Uterus (tissue), 4 donors: ENCODE measurements at places on chromosomes 12 and 14. TPM values are rescaled to one million over a fixed set of nuclear protein-coding genes. Genes with fewer than 3 reads are reported as not detected.
A peak's percentile ranks its signal among the peaks of the same experiment; 100 is the strongest.

DNA sequence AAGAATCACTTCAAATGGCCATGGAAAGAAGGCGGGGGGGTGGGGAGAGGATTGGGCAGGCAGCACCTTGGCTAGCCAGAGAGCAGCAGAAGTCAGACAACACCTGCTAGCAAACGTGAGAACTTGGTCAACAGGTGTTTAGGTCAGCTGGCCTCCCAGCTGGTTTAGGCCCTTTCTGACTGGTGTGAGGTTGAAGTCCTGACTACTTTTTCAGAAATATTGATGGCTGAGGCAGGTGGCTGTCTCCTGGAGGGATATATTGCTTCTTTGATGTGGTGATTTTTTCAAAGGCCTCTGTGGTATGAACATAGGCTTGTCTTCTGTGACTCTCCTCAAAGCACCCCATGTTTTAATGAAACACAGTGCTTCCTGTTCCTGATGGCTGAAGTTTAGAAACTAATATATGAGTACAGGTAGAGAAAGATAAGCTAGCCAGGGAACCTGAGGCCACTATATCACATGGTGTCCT lies 238.2 kb upstream of the SSTR1 start:
- DNase-seq: no peak

- DNase-seq: no peak
Observed at GRCh38 chr12:12724421-12725085, 7.4 kb downstream of the CDKN1B start.

- no peak for DNase-seq
Observed at GRCh38 chr12:26680727-26681455, 152.1 kb downstream of the ITPR2 start.

The HOXC11 gene
- 0.69 TPM for total RNA-seq

DNA sequence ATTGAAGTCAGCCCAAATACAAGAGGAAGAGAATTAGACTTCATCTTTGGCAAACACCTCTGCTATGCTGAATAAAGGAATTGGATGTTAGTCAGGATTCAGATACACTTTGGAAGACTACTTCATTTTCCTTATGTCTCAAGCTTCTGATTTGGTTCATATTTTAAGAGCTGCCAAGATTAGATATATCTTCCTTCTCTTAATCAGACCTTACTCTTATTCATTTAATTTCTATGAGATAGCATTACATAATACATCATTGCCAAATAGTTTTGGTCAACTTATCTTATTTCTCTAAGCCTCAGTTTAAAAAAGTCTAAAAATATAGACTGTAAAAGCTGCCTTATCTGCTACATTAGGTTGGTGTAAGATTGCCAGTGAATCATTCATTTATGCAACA lies 330.6 kb upstream of the NAV3 start:
- no peak for DNase-seq

The DIO2 gene
- total RNA-seq: not detected

DNA sequence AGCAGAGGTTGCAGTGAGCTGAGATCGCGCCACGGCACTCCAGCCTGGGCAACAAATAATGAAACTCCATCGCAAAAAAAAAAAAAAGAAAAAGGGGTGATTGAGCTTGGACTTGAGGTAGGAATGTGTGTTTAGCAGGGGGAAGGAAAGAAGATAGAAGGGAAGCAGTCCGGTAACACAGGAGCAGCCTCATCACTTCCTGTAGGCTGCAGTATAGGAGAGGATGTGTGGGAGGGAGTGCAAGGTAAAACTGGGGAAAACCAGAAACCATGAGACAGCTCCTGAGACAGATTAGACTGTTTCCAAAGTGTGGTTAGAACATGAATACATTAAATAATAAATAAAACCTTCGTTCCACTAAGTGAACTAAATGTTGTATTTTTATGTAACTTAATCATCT lies 49.2 kb downstream of the FGD4 start:
- no peak for DNase-seq

DNA sequence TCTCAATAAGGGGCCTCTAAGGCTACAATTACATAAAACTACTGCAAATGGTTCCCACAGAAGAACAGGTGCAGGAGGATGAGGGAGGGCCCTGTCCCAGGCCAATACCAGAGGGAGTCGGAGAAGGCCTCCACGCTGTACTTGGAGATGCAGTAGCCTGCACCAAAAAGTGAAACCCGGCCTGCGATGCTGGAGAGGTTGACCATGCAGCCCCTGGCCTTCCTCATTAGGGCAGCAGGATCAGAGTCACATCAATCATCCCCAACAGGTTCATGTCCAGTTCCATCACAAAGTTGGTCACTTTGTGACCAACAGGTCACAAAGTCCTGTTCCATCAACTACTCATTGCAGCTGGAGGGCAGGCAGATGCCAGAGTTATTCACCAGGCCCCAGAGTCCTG lies 23.0 kb downstream of the ZBTB39 start:
- no peak for DNase-seq

The PLEK2 gene
- not detected for total RNA-seq

GRCh38 chr12:124604264-124604680 lies 36.9 kb upstream of the NCOR2 start:
- DNase-seq: no peak

The DNM1L gene
- 72.3 TPM for total RNA-seq

- DNase-seq: no peak
Observed at GRCh38 chr12:103780992-103781391, 60.0 kb downstream of the NT5DC3 start.

DNA sequence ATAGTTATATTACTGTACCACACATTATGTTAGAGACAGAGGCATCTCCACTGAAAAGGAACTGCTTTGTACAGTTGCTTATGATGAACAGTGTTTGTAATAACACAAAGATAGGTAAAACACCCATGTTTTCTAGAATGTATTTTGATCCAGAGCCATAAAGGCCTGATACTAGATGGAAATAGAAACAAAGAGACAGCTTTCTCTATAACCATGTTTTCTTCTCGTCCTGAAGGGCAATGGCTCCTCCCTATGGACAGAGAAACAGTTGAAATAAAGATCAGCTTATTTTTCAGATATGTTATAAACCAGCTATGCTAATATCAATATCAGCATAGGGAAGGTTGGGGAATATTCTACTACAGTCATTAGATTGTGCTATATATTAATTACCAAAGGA lies 109.2 kb downstream of the ATXN7L3B start:
- DNase-seq: no peak

DNA sequence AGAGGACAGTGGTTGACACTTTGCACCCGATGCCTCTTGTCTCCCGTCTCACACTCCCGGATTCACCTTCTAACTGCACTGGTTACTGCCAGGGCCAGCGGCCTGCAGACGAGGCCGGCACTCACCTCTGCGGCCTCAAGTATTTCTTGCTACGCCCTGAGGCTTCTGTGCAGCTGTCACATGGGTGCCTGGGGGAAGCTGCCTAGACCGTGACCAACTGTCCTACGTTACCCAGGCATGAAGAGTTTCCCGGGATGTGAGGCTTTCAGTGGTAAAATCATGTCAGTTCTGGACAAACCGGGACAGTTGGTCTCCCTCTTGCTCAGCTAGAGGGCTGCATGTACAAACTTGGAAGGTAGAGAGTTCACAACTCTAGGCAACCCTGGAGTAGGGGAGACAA lies 274.5 kb downstream of the GLT1D1 start:
- no peak for DNase-seq

GRCh38 chr12:48934312-48934706 lies 9.0 kb upstream of the FKBP11 start:
- no peak for DNase-seq

DNA sequence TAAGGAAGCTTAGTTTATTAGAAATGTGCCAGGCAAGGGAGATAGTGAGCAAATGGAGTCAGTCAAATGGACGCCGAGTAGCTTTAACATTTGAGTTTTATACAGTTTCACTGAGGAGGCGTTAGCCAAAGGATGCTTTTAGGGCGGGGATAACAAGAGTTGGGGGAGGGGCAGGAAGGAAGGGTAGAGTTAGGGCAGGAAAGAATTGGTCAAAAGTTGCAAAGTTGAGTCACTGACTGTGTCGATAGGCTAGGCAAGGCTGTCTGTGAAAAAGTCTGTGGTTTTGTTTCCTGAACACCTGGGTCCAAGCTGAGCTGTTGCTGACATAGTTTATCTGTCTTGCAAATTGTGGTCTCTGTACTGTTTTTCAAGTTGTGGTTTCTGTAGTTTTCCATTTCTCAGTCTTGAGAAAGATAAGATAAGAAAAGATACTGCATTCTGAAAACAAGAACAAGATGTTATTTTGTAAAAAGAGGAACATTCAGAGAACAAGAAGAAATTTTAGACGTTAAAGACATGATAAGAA lies 62.6 kb upstream of the RESF1 start:
- DNase-seq: peak; percentile 32

The CLEC12A gene
- not detected for total RNA-seq

The MYO1H gene
- total RNA-seq: not detected

DNA sequence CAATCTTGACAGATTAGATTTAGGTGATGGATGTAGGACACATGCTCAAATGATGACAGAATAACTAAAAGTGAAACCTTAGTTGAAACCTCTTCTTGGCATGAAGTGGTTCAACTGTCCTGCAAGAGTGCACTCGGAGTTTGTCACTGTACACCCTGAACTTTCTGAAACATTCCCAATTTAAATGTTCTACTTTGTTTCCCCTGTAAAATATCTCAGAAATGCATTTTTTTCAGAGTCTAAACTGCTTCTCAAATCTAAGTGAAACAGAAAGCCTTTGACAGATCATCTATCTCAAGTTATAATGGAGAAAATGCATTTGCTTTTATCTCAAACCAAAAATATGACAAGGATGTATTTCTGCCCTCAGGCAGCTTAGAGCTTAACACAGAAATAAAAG lies 66.0 kb downstream of the BHLHE41 start:
- DNase-seq: no peak
